ENCODE measurements at places on chromosomes 2 and 18.

- peaks cover 8% of the 10 kb centered on the region for H3K4me1 ChIP-seq
- H3K36me3 ChIP-seq: no peaks in the 10 kb centered on the region
- no peak overlapping the region for H3K4me3 ChIP-seq
- H3K27ac ChIP-seq: no peak overlapping the region
- DNase-seq: no peak
Measured at GRCh38 chr2:143553261-143553660, 424.0 kb downstream of the ARHGAP15 start.

- no peak overlapping the region for H3K4me3 ChIP-seq
- H3K4me1 ChIP-seq: peaks cover 3% of the 10 kb centered on the region
- no peaks in the 10 kb centered on the region for H3K36me3 ChIP-seq
- DNase-seq: no peak
Measured at GRCh38 chr2:110816404-110817365, 84.3 kb downstream of the ACOXL start.

GRCh38 chr2:127048618-127048935 is 58.4 kb downstream of the BIN1 start:
- no peaks in the 10 kb centered on the region for H3K27me3 ChIP-seq
- peaks cover 12% of the 10 kb centered on the region for H3K4me1 ChIP-seq
- no peak for DNase-seq
- H3K27ac ChIP-seq: no peak overlapping the region
- no peaks in the 10 kb centered on the region for H3K36me3 ChIP-seq

GRCh38 chr18:76660571-76661192 is 161.7 kb upstream of the ZNF236 start:
- peaks cover 33% of the 10 kb centered on the region for H3K4me1 ChIP-seq
- no peak overlapping the region for H3K4me3 ChIP-seq
- peaks cover 3% of the 10 kb centered on the region for H3K27me3 ChIP-seq
- H3K27ac ChIP-seq: no peak overlapping the region
- H3K36me3 ChIP-seq: no peaks in the 10 kb centered on the region

DNA sequence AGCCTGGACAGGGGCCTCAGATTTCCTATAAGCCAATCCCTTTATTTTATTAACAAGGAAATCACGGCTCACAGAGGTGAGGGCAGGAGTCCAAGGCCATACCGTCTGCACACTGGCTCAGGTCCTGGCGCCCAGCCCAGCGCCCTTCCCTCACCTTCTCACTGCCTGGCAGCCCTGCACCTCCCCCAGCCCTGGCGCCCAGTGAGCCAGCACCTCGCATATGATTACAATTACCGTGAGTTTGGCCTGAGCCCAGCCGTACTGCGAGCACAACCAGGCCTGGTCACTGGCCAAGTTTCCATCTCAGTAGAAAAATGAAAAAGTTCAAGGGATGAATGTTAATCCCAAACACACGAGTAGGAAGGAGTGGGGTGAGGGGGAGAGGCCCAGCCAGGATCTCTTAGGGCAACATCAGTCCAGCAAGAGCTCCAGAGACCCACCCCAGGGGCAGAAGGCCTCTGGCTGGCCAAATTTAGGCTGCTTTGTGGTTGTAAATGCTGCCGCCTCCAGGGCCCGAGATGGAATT is 68.4 kb downstream of the MCFD2 start:
- DNase-seq: no peak
- H3K4me3 ChIP-seq: no peak overlapping the region

GRCh38 chr2:236546561-236547002 is 23.0 kb upstream of the ACKR3 start:
- peaks cover 4% of the 10 kb centered on the region for H3K36me3 ChIP-seq
- no peak overlapping the region for H3K27ac ChIP-seq
- no peak overlapping the region for H3K4me3 ChIP-seq
- no peak for DNase-seq

- H3K27me3 ChIP-seq: peaks cover 3% of the 10 kb centered on the region
- peaks cover 7% of the 10 kb centered on the region for H3K4me1 ChIP-seq
- no peaks in the 10 kb centered on the region for H3K36me3 ChIP-seq
- DNase-seq: no peak
- H3K4me3 ChIP-seq: no peak overlapping the region
Measured at GRCh38 chr2:160931531-160931930, 228.7 kb upstream of the TANK start.

DNA sequence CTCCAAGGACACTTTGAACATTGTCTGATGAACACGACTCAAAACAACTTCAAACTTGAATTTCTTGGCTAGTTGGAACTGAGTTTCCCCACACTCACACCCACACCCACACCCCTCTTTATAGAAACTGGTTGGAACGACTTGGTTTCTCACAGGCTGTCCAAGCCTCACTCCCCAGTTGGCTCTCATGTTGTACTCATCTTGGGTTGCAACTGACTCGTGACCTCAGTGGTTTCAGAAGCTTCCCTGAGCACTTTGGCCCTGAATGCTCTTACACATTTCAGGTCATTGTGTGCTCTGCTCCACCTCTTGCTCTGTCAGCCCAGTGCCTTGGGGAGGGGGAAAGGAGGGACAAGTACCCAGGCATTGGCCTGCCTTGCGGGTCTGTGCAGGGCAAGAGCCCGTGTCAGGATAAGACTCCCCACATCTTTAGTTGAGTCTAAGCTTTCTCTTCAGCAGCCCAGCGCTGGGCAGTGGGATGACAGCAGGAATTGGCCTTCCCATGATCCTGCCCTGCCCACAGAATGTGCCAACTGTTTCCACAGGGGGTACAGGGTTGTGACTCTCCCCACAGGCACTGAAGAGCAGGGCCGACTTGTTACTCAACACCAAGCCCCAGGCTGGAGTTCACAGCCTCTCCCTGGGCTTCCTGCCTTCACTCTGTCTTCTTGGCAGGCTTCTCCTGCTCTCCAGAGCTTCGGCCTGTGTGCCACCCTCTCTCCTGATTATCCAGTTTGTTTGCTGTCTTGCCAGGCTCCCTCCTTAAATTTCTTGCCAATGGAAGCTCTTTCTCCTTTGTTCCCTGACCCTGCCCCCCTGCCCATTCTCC is 104.6 kb downstream of the RTN4 start:
- H3K4me3 ChIP-seq: no peak overlapping the region
- H3K27ac ChIP-seq: peak overlapping the region; percentile 58

- H3K4me1 ChIP-seq: peaks cover 5% of the 10 kb centered on the region
- H3K27ac ChIP-seq: no peak overlapping the region
- H3K36me3 ChIP-seq: peaks cover 13% of the 10 kb centered on the region
- DNase-seq: no peak
- H3K4me3 ChIP-seq: no peak overlapping the region
- H3K27me3 ChIP-seq: no peaks in the 10 kb centered on the region
Measured at GRCh38 chr2:174198846-174199564, 49.3 kb downstream of the OLA1 start.

- no peak overlapping the region for H3K4me3 ChIP-seq
- no peak overlapping the region for H3K27ac ChIP-seq
- no peaks in the 10 kb centered on the region for H3K27me3 ChIP-seq
Measured at GRCh38 chr2:152383702-152384101, 48.7 kb downstream of the FMNL2 start.

DNA sequence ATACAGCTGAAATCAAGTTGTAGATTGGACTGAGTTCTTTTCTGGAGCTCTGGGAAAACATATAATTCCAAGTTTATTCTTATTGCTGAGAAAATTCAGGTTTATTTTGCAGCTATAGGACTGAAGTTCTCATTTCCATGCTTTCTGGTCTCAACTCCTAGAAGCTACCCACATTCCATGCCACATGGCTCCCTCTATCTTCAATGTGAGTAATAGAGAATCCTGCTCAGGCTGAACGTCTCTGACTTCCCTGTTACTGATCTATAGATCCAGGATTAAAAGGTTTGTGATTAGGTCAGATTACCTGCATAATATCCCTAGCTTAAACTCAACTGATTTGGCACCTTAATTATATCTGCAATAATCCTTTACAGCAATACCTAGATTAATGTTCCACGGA is 453.8 kb upstream of the MC4R start:
- H3K27me3 ChIP-seq: peaks cover 7% of the 10 kb centered on the region
- H3K27ac ChIP-seq: no peak overlapping the region
- H3K4me3 ChIP-seq: no peak overlapping the region
- H3K36me3 ChIP-seq: no peaks in the 10 kb centered on the region
- DNase-seq: no peak

DNA sequence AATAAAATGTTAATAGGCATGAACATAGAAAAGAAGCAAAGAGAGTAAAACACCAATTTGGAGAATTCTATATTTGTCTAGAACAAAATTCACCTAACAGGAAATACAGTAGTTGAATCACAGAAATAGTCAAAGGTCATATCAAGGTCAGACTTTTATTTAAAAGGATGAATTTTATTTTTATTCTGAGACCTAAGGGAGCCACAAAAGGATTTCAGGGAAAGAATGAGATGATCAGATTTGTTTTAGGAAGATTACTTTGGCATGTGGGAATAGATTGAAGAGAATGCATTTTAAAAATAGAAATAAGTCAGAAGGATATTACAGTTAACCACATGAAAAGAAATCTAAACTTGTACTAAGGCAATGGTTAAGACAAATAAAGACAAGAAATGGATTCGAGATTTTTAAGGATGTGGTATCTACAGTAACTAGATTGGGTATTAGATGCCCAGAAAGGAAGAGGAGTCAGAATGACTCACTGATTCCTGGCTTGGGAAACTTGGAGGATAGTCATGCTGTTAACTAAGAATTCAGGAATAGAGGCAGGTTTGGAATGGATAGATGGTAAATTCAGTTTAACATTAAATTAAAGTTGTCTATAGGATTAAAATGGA is 56.0 kb downstream of the METTL4 start:
- peaks cover 58% of the 10 kb centered on the region for H3K4me1 ChIP-seq
- no peak overlapping the region for H3K27ac ChIP-seq
- H3K4me3 ChIP-seq: no peak overlapping the region

- H3K36me3 ChIP-seq: peaks cover 57% of the 10 kb centered on the region
- no peaks in the 10 kb centered on the region for H3K27me3 ChIP-seq
- DNase-seq: no peak
- H3K4me1 ChIP-seq: peaks cover 92% of the 10 kb centered on the region
- no peak overlapping the region for H3K4me3 ChIP-seq
- H3K27ac ChIP-seq: no peak overlapping the region
Measured at GRCh38 chr18:76480913-76481312, 14.1 kb downstream of the ZNF516 start.

DNA sequence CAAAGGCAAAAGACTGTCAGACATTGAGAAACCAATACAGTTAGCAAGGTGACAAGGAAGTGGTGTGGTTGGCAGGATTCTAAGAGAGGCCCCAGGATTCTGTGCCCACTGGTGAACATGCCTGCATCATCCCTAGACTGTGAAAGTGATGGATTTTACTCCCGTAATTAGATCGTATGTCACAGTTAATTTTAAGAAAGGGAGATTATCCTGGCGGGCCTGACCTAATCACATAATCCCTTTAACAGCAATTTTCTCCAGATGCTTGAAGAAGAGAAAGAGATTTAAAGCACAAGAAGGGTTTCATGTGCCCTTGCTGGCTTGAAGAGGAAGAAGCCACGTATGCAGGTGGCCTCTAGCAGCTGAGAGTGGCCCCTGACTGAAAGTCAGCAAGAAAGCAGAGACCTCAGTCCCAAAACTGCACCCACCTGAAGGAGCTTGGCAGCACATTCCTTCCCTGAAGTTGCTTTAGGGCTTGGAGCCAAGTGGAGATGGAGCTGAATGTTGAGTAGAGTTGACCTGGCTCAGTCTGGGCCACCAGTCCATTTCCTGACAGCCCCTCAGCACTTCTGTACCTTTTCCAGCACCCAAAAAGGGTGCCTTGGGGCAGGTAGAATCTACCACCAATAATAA is 49.1 kb downstream of the GTF3C3 start:
- peaks cover 57% of the 10 kb centered on the region for H3K36me3 ChIP-seq
- no peak for DNase-seq
- H3K4me1 ChIP-seq: no peaks in the 10 kb centered on the region
- H3K27ac ChIP-seq: no peak overlapping the region
- no peaks in the 10 kb centered on the region for H3K27me3 ChIP-seq
- no peak overlapping the region for H3K4me3 ChIP-seq

GRCh38 chr2:85828725-85829124 is 60.1 kb downstream of the ST3GAL5 start:
- H3K27ac ChIP-seq: no peak overlapping the region
- no peaks in the 10 kb centered on the region for H3K36me3 ChIP-seq
- DNase-seq: no peak
- peaks cover 13% of the 10 kb centered on the region for H3K4me1 ChIP-seq

DNA sequence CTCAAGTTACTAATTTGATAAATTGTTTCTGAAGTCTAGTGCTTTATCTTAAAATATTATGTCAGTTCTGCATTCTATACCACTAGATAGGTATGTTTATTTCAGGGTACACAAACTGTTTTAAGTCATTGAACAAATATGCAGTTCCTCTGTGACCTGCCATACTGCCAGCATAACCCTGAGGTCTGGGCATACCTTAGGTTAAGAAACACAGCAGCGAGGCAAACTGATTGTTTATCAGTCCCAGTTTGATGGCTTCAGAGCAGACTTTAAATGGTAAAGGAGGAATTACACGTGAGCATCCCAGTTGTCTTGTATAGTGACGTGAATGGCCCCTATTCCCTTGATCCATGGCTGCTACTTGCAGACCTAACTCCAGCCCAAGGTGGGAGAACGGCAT is 186.4 kb upstream of the LRRTM1 start:
- no peaks in the 10 kb centered on the region for H3K36me3 ChIP-seq
- no peak overlapping the region for H3K4me3 ChIP-seq
- peaks cover 7% of the 10 kb centered on the region for H3K27me3 ChIP-seq
- DNase-seq: no peak

DNA sequence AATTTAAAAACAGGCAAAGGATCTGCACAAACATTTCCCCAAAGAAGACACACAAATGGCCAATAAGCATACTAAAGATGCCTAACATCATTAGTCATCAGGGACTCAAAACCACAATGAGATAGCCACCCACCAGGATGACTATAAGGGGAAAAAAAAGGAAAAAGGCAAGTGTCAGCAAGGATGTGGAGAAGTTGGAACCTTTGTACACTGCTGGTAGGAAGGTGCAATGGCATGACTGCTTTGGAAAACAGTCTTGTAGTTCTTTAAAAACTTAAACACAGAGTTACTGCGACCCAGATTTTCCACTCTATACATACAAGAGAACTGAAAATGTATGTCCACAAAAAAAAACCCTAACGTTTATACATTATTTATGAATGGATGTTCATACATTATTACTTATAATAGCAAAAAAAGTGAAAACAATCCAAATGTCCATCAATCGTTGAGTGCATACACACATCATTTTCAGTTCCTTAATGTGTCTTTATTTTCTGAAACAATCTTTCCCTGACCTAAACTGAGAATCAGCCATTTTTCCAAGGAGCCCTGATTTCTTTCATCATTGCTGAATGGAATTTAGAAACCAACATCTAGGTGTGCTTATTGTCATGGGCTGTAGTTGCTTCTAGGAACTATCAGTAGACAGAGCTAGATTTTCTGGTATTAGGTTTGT is 64.7 kb upstream of the TLK1 start:
- no peak overlapping the region for H3K4me3 ChIP-seq
- peak overlapping the region; percentile 15 for H3K27ac ChIP-seq
- H3K27me3 ChIP-seq: peaks cover under 1% of the 10 kb centered on the region
- H3K36me3 ChIP-seq: peaks cover 10% of the 10 kb centered on the region

DNA sequence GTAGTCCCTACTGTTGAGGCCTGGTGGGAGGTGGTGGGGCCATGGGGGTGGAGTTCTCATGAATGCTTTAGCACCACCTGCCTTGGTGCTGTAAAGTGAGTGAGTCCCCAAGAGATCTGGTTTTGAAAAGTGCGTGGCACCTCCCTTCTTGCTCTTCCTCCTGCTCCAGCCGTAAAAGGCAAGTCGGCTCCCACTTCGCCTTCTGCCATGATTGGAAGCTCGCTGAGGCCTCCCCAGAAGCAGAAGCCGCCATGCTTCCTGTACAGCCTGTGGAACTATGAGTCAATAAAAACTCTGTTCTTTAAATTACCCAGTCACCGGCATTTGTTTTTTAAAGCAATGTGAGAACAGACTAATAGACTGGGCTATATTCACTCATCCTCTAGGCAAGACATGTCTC is 141.3 kb upstream of the ALKAL2 start:
- no peaks in the 10 kb centered on the region for H3K27me3 ChIP-seq
- peaks cover 10% of the 10 kb centered on the region for H3K4me1 ChIP-seq
- no peak overlapping the region for H3K4me3 ChIP-seq
- no peak for DNase-seq

Data from nephron progenitor cell (in vitro differentiated cells).